ENCODE measurements at places on chromosomes 3 and 15. TPM values are rescaled to one million over a fixed set of nuclear protein-coding genes. Genes with fewer than 3 reads are reported as not detected.

PYGO1 gene
- not detected for total RNA-seq

DNA sequence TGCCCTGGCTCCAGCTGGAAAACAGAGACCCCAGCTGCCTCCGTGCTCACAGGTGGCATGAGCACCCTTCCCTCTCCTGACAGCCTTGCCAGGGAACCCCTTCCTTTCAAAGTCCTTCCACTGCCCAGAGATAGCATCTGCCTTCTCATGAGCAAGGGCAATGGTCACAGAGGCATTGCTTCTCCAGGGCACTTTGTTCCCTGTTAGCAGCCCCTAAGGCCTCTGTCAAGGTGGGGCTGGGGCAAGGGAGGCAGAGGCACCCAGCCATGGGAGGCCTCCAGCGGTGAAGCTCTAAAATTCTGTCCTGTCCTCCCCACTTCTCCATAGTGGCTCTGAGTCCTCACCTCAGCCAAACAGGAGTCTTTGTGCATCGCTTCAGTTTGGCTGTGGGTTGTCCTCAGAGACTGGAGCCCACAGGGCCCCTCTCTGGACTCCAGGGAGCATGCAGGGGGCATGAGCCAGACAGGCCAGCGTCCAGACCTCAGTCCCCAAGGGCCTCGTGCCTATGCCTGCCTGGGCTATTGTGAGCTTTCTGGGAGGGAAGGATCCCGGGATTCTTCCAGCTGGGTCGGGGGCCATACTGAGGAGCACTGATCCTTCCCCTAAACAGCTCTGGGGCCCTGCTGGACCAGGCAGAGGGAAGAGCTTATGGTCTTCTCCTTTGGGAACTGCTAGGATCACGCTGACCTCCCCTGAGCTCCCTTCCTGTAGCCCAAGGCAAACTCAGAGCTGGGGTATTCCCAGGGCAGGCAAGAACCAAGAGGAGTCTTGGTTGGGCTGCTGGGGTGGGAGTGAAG is 106.6 kb downstream of the DNAJB8 start:
- DNase-seq, result no peak

DNA sequence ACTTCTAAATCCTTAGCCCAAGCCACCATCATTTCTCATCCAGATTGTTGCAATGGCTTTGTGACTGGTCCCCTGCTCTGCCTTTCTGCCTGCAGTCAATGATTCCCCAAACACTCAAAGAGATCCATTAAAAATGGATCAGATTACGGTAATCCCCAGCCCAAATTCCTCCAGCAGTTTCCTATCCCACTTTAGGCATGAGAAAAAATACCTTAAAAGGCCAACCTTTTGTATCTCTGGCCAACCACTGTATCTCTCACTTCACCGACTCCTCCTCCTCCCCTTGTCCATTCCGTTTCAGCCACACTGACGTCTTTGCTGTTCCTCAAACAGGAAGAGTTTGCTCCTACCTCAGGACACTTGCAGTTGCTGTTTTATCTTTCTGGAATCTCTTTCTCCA is 20.9 kb upstream of the IL1RAP start:
- DNase-seq, result no peak

C3orf49 gene
- total RNA-seq, result not detected

DNA sequence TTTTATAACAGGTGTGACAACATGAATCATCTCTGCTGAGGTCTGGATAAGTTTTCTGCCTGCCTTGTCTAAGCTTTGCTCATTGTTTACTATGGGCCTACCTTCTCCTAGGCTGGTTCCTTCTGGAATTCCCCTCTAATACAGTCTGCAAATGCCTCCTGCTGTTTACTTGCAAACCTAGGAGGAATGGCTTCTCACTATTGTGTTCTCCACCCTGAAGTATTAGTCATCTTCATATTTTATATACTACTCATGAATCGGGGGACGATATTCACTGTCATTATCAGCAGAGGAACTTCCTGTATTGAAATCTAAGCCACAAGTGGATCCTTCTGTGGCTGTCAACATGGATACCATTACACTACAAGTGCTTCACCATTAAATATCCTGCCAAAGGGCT is 154.8 kb downstream of the PLCL2 start:
- no peak for DNase-seq

NRROS gene
- total RNA-seq, result 17.0 TPM

GPR87 gene
- 1.2 TPM for total RNA-seq

GRCh38 chr3:6516694-6517093 is 344.2 kb upstream of the GRM7 start:
- no peak for DNase-seq

DNA sequence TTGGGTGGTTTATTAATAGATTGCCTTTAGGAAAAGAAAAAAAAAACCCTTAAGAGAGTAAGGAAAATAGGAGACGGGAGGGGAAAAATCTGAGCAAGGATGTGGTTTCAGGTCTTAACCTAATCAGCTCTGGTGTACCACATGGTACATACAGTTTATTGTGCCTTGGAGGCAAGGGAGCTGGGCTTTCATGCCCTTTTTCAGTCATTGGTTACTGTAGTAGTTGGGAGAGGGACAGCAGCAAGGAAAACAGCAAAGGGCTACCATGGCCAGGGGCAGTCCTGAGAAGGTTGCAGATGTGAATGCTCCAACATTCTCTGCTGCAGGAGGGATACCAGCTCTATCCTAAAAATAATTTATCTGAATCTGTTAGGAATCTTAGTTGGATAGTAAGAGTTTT is 5.9 kb downstream of the CMC1 start:
- no peak for DNase-seq

DNA sequence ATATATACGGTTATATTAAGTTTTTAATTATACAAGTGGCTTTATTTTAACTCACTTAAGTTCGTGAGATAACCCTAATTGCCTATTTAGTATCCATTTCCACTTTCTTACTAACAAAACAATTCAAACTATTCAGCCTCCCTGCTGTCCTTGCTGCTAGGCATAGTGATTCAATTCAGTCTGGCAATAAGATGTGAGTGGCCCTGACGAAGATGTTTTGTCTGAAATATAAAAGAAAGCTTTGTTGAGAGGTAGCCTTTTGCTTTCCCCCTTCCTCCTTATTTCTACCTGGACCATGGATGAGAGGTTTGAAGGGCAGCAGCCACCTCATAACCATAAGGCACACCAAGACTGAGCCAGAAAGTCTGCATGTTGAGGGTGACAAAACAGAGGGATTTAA is 89.3 kb upstream of the TRIM42 start:
- no peak for DNase-seq

- peak; percentile 4 for DNase-seq
Observed at GRCh38 chr3:120348065-120348990, 826 bp downstream of the LRRC58 start.

GRCh38 chr15:99435113-99435695 is 130.6 kb upstream of the MEF2A start:
- DNase-seq, result no peak

DNA sequence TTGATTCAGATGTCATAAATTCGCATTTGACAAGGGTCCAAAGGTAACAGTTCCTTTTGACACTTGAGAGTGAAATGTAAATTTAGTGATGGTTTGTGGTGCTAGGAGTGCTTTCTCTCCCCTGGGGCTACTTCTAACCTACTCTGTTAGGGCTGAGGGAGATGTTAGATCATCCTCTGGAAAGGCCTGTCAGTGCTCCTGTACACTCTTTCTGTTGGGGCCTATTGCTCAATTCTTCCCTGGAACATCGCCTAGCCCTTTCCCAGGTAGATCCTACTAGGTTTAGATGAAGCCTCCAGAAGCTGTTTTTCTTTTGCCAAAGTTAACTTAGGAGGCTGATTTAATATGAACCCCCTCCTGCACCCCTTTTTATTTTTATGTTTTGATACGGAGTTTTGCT is 1.4 kb downstream of the PCCB start:
- no peak for DNase-seq

DNA sequence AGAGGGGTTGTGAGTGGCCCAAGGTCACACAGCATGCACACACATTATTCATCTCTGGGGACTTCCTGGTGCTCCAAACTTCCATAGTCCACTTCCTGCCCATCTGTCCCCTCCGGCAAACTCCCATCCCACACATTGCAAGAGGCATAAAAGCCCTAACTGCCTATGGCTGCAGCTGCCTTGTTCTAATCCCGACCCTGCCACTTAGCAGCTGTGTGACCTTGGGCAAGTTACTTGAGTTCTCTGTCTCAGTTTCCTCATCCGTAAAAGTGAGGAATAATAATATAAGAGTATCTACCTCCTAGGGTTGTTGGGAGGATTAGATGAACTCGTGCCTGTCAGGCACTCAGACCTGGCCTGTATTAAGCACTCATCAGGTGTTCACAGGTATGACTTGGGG is 84.2 kb downstream of the SMAD6 start:
- DNase-seq, result no peak

DNA sequence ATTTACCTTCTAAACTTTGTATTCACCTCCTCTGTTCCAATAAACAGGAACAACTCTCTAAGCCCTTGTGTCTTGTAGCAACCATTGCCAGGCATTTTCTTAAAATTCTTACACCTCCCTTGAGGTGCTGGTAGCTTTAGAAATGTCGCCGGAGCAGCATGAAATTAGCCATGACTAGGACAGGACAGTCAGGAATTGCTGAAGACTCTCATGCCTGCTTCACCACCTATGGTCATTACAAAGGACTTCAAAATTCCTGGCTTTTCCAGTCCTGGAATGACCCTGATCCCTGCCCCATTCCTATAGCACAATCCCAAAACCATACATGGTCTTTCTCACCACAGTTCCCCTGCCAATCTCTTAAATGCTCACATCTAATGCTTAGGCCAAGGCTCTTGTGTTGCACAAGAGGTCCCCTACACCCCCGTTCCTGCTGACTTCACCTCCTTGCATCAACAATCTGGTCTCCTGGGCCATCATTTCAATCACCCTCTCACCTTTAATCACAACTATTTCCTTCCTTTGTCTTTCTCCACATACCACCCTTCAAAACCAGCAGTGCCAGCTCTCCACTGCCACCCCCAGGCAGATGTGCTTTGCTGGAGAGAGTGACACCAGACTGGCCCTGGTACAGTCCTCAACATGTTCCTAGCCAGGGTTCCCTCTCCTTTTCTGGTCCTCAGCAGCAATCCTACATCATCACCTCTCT is 113.2 kb upstream of the TJP1 start:
- DNase-seq, result no peak

- DNase-seq, result no peak
Observed at GRCh38 chr3:141972399-141972798, 96.0 kb downstream of the ATP1B3 start.

DNA sequence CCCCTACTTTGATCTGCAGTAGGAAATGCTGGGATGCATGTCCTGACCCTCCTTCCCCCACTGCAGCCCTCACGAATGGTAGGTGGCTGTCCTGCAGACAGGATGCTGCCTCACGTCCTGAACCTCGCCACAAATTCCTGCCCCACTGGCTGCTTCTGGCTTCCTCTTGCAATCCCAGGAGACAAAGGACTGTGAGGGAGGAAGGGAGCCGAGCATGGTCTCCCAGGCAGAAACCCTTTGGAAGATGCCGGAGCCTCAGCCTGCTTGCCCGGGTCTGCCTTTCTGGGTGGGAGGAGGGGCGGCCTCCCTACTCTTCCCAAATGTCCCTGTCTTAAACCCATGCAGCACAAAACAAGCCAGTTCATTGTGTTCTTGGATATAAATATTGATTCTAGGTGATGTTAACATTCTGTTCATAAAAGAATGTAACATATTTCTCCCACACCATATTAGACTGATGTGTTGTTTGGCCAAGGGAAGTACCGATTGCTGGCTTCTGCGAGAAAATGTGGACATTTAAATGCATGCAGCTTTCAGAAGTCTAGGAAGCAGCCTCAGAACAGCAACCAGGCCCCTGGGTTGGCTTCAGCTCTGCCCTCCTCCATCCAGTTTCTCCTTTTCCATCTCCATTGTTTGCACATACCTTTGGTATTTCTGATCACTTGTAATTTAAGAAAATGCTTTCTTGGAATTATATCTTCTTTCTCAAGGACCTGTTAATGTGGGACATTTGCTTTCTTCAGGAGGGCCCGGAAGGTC is 75.3 kb downstream of the HMG20A start:
- DNase-seq, result no peak

SAMMSON gene
- not detected for total RNA-seq

GRCh38 chr15:97966924-97967620 is 6.6 kb downstream of the ARRDC4 start:
- no peak for DNase-seq

DNA sequence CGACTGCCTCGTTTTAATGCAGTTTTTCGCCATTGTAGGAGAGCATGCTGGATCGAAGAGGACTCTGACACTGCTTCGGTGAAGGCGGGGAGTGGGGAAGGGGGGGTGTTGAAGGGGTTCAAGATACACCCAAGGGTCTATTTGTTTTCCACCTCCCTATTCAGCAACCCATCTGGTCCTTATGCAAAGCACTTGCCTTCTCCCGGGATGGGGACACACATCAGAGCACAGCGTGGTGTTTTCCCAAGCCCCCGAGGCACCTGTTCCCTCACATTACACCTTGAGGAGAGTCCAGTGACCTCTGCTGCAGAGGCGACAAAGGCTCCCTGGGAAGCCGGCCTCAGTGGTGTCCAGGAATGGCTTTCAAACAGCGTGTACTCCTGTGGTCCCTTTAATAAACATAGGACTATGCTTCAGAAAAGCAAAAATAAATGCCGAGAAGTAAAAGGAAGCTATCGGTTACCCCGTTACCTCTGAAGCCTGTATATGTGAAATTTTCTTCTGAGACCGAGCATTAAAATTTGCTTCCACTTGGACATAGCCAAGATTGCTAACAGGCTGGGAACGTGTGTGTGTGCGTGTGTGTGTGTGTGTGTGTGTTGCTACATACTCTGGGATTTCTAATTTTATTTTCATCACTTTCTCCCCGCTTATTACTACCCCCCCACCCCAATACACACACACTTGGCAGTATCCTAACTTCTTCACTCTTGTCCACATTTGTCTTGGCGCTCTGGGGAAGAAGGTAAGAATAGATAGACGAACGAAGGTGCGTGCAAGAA is 53.2 kb downstream of the CCDC54 start:
- DNase-seq, result no peak

- DNase-seq, result peak; percentile 53
Observed at GRCh38 chr3:160564949-160565441, 376 bp downstream of the KPNA4 start.

GOLGA6L10 gene
- total RNA-seq, result 0.96 TPM

- no peak for DNase-seq
Observed at GRCh38 chr15:77542491-77543001, 90.2 kb downstream of the LINGO1 start.

CSTA gene
- 0.31 TPM for total RNA-seq

- no peak for DNase-seq
Observed at GRCh38 chr15:68211656-68212320, 6.7 kb upstream of the CALML4 start.

GPR160 gene
- total RNA-seq, result 2.9 TPM

DZIP1L gene
- total RNA-seq, result 0.20 TPM

CCR9 gene
- 8.3 TPM for total RNA-seq

Measured in CD8-positive, alpha-beta memory T cell (primary cell).